Stimulated activated naive CD4-positive, alpha-beta T cell (primary cell): ENCODE measurements at places on chromosomes 6 and 20.

- DNase-seq = no peak
Observed at GRCh38 chr6:167307342-167307955, 16.3 kb downstream of the UNC93A start.

GRCh38 chr6:93419304-93420162 is at the start of gene EPHA7:
EPHA7 (minus strand) TSS chr6:93419559; CDS start chr6:93419341, 218 bp downstream.
- DNase-seq = no peak

DNA sequence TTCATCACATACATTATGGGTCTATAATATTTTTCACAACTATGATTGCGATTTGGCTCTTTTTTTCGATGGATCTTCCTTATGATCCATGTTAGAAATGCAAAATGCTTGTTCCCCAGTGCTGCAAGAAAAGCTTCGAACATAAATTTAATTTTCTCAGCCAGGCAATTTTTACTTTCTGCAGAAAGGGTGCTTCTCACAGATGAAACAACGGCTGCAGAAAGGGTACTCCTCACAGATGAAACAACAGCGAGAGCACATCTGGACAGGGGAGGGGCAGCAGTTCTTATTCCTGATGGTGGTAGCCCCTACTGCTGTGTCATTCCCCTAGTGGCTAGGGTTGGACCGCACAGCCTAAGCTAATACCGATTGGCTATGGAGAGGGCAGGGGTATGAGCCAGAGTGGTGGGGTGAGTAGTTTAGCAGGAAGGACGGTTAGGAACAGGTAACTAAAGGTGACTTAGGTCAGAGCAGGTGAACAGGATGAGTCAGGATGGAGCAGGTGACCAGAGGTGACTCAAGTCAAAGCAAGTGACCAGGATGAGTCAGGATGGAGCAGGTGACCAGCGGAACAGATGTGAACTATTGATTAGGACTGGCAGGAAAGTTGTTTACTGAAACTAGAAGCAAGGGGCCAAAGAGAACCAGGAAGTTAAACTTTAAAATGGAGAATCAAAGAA is 13.4 kb upstream of the TREML4 start:
- DNase-seq = no peak

DNA sequence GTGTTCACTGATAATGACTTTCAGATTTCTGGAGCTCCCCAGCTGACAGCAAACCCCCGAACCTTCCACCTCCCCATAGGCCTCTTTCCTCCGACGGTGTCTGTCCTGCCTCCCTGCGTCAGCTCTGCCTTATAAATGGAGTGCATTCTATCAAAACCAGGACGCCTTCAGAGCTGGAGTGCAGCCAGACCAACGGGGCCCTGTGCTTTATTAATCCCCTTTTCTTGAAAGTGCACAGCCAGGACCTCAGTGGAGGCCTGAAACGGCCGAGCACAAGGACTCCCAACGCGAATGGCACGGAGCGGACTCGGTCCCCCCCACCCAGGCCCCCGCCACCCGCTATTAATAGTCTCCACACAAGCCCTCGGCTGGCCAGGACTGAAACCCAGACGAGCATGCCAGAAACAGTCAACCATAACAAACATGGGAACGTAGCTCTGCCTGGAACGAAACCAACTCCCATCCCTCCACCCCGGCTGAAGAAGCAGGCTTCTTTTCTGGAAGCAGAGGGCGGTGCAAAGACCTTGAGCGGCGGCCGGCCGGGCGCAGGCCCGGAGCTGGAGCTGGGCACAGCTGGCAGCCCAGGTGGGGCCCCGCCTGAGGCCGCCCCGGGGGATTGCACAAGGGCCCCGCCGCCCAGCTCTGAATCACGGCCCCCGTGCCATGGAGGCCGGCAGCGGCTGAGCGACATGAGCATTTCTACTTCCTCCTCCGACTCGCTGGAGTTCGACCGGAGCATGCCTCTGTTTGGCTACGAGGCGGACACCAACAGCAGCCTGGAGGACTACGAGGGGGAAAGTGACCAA is 42.3 kb upstream of the NAA20 start:
- no peak for DNase-seq

DNA sequence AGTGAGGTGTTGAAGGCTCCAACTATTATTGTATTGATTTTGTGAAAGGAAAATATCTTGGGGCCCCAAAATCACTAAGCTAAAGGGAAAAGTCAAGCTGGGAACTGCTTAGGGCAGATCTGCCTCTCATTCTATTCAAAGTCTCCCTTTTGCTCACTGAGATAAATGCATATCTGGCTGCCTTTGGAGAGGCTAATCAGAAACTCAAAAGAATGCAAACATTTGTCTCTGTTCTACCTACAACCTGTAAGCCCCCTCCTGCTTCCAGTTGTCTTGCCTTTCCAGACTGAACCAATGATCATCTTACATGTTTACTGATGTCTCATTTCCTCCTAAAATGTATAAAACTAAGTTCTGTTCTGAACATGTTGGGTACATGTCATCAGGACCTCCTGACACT is 125.9 kb downstream of the HTR1B start:
- no peak for DNase-seq

DNA sequence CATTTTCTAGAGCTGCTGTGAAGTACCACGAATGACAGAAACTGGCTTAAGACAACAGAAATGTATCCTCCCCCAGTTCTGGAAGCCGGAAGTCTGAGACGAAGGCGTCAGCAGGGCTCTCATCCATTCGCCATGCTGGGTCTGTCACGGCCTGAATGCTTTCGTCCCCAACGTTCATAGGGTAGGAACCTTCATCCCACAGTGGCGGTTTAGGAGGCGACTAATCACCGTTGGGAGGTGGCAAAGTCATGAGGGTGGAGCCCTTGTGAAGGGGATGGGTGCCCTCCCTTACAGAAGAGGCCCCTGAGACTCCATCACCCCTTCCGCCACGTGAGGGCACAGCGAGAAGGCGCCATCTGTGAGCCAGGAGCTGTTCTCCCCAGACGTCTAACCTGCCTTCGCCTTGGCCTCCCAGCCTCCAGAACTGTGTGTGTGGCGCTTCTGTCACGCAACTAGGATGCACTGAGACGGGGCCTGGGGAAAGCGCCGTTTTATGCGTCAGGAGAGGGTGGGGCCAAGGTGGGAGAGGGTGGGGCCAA is 250.3 kb downstream of the TTLL2 start:
- no peak for DNase-seq

DNA sequence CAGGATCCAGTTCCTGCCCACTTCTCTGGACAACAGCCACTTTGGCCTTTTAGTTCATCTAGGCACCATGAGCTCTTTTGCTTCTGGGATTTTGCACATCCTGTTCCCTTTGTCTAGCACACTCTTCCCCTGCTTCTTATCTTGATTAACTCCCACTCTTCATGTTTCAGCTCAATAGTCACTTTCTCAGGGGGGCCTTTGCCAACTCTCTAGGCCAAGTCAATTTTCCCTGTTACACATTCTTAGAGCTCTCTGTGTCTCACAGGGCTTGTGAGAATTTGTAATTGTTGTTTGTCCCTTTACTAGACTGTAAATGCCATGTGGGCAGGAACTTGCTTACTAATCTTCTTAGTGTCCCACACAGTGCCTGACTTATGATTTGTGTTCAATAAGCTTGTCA is 58.1 kb upstream of the EPB41L1 start:
- no peak for DNase-seq

DNA sequence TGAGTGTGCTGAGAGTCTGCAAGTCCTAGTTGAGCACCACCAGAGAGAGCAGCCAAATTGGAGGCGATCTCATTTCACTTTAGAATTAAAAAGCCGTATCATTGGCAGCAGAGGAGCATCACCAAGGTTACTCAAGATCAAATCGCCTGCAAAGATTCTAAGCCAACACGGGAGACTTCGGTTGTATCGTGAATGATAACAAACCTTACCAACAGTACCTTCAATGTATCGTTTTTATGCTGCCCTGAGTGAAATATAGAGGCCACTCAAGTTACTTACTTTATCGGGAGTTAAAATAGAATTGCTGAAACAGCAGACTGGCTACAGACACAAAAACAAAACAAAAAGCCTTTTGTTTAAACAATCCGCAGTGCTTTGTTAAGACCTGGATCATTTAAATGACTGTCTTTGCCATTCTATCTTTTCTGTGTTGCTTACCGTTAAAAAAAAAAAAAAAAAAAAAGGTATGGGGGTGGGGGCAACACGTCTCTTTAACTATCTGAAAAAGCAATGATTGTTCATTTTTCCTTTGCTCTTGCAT is 14.2 kb downstream of the NHSL1 start:
- DNase-seq = no peak

DNA sequence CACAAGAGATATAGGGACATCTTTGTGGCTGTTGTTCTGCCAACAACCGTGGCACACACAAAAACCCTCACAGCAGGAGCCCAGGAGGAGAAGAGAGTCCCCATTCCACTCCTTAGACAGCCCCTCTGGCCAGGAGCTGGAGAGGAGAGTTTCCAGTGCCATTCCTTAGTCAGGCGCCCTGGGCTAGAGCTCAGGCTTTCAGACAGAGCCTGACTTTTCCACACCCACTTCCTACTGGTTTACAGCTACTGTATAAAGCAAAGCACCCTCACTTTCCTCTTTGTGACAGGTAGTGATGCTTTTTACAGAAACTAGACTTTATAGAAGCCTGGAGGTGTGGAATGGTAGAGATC is 145.9 kb downstream of the SYCP2 start:
- no peak for DNase-seq

GRCh38 chr20:59003836-59004492 is 3.1 kb downstream of the CTSZ start:
- DNase-seq = no peak

- DNase-seq = no peak
Observed at GRCh38 chr6:139699335-139699734, 324.9 kb upstream of the CITED2 start.
